SK-MEL-5 (cell line): ENCODE measurements at places on chromosomes 2 and 18.
A peak's percentile ranks its signal among the peaks of the same experiment; 100 is the strongest.

GRCh38 chr2:218244665-218245064, 16.1 kb upstream of the GPBAR1 start:
- no peak for DNase-seq

- no peak for DNase-seq
These were observed 174.8 kb upstream of the COPS8 start for GRCh38 chr2:236910781-236911495.

DNA sequence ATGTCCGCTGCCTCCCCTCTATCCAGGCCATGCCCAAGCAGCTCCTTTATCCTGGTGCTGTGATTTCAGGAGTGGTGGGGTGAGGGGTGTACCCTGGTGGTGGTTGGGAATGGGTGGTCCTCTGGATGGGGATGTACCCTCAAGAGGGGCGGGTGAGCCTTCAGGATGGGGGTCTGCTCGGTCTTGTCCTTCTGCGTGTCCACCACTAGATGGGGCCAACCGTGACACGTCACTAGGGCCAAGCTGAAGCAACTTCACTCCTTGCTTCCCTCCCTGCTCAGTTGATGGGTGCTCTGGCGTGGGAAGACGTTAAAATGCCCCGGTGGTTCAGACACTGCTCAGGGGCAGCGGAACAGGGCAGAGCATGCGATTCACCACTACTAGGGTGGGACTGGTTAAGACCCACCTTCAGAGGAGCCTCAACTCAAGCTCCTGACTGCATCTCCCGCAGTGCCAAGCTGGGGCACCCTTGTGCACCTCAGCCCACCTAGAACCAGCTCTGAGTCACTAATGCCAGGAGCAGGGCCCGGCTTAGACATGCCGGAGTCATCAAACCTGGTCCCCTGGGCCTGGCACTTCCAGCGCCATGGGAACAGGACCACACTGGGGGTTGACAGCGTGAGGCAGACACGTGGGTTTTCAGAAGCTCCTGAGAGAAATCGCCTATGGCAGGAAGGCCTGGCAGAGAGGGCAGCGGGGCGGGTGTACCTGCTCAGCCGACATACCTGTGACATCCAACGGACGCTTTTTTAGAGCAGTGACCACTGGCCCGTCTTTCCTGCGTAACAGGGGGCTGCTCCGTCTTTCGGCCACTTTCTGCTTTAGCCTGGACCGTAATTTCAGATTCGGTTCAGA, 256.7 kb downstream of the HDAC4 start:
- DNase-seq, result peak; percentile 62

DNA sequence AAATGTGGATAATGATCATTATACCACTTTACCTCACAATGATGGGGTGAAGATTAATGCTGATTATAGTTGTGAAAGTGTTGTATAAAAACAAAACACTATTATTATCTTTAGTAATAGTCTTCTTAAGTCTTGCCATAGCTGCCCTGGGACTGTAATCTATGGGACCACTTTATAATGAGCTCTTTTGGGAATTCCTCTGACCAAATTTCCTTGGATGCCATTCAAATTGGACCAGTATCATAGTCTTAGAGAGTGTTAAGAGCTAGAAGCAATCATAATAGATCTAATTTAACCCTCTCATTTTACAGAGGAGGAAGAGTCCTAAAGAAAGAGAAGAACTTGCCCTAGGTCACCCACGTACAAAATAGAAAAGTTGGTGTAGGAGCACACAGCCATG, 457.7 kb upstream of the SLC14A2 start:
- no peak for DNase-seq

DNA sequence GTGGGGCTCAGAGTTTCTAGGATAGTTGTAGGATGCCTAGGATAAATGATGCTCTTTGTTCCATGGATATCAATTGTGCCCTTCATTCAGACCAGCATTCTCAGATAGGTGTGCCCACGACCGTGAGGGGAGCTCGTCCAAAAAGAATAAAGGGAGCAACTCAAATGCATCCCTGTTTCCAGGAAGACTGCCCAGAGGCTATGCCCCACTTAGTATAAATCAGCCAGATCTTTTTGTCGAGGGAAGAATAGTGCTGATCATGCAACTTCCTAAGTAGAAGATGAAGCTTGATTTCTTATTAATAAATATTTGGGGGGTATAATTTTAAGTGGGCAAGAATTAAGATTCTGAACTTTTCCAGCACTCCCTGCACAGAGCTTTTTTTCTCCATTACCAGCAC, 450.2 kb downstream of the ARHGAP15 start:
- DNase-seq, result peak; percentile 67

DNA sequence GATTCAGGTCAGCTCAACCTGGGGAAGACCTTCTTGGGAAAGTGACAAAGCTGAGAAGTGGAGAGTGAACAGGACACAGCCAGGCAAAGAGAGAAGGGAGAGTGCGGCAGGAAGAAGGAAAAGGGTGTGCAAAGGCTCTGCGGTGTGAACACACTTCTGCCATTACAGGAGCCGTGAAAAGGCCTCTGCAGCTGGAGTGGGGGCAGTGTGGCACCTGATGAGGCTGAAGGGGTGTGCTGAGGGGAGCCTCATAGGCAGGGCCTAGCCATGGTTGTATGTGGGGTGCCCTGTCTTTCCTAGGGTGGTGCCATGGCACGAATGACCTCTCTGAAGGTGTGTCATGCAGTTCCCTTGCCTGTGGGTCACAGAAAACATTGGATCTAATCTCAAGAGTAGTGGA, 347.6 kb downstream of the CYRIA start:
- DNase-seq, result no peak

DNA sequence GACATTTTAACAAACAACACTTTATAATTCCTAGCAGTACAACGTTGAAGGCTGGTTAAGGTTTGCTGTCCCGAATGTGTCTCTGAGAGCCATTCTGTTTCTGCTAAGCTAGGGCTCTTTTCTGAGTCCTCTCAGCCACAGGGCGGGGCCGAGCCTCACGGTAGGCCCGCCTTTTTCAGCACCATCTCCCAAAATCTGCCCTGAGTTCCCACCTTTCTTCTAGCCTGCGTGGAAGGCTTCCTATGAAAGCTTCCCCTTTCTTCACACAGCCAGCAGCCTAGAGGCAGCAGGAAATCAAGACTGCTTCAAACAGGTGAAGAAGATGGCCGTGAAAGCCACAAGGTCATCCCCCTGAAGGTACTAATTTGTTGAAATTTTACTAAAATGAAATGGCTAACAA, 255.5 kb downstream of the CDH2 start:
- DNase-seq, result no peak

GRCh38 chr2:98412751-98413458, 31.8 kb upstream of the INPP4A start:
- peak; percentile 76 for DNase-seq

DNA sequence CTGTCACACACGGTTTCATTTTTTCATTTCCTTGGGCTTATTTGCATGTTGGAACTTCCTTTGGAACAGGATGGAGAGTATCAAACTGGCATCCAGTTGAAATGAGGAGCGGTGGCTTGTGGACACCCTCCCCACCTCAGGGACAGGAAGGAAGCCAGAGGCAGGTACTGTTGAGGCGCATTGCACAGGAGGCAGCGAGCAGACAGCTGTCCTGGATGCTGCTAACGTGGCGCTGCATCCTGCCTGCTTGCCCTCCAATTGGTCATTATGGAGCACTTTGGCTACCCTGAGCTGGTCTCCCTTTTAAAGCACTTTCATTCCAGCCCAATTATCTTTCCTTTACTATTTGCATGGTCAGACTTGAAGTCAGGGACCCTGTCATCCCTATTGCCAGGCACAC, 80.7 kb upstream of the ITGA4 start:
- no peak for DNase-seq

- DNase-seq, result no peak
These were observed 534.2 kb downstream of the ZNF804A start for GRCh38 chr2:185132501-185133041.

DNA sequence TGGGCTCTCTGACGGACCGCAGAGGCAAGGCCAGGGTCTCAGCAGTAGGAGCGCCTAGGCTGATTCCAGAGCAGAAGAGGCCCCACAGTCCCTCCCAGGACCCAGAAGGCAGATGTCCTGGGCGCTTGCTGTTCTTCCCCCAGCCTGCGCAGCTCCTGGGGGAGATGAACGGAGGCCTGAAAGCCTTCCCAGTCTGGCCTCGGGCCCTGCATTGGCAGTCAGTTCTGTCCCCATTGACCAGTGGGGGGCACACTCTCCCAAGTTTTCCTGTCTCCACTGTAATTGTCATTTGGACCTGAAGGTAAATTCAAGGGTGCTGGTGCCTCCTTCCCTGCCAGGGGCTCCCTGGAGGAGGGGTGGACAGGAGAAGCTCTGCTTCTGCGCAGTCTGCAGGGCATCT, 345.7 kb downstream of the CYP26B1 start:
- peak; percentile 74 for DNase-seq

- no peak for DNase-seq
These were observed 4.4 kb downstream of the C2orf92 start for GRCh38 chr2:97673915-97674283.

- DNase-seq, result no peak
These were observed 173.6 kb upstream of the RAB6C start for GRCh38 chr2:129805899-129806298.

GRCh38 chr2:23311186-23311585, 73.8 kb upstream of the KLHL29 start:
- DNase-seq, result no peak

DNA sequence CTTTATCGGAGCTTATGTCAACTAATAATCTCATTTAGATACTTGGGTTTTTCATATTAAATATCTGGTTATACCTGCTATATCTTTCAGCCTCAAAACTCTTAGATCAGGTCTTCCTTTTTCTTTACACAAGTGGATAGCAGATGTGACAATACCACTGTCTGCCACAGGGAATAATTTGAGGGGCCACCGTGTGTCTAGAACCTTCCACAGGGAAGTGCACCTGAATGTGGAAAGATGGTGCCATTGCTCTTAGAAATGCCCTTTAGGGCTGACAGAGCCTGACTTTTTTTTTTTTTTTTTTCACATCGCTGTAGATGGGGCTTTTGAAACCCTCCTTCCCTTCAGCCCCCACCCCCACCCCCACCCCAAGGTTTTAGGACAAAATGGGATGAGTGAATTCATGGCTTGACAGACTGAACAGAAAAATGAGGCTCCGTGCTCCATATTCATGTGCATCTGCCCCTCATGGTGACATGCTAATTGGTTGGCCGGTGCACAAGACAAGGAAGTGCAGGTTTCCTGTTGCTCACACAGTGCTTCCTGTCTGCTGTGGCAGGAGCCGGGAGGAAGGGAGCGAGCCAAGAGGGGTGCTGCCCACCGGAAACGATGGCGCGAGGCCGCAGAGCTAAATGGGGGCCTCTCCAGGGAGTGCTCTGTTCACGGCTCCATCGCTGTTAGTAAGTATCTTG, 246.0 kb downstream of the LDLRAD4 start:
- DNase-seq, result no peak

- peak; percentile 6 for DNase-seq
These were observed 51.1 kb downstream of the COLEC12 start for GRCh38 chr18:449374-449773.

DNA sequence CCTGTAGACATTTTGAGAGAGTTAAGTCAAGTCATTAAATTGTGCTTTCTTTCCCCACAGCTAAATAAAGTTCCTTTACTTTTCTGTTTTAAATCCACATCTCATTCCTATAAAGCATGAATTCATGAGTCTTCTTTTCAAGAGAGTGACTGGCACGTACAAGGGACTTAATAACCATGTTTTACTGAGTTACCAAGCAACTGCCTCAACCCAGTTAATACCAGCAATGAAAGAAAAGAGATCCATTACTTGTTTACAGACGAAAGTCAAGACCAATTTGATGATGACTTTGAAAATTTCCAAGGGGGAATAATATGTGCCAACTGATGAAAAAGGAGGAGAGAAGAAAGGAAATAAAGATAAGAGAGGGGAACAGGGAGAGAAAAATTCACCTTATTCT, 1082.5 kb upstream of the GYPC start:
- DNase-seq, result no peak

GRCh38 chr2:62760555-62760954, 55.0 kb downstream of the EHBP1 start:
- no peak for DNase-seq

- no peak for DNase-seq
These were observed 120.5 kb downstream of the PMAIP1 start for GRCh38 chr18:60020107-60020925.

DNA sequence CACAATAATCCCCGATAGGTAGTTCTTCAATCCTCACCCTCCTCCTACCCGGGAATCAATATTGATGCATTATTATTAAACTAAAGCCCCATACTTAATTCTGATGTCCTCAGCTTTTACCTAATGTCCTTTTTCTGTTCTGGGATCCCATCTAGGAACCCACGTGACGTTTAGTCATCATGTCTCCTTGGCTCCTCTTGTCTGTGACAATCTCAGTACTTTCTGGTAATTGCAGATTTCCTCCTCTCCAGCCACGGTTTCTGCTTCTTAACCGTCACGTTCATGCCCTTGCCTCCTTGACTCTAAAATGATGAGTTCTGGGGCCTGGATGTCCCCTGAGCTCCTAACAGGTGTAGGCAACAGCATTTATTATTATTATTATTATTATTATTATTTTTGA, 2.9 kb upstream of the DGKD start:
- no peak for DNase-seq

GRCh38 chr2:60948926-60949579, 67.7 kb downstream of the REL start:
- DNase-seq, result peak; percentile 23

GRCh38 chr18:13253786-13254688, 35.5 kb downstream of the LDLRAD4 start:
- DNase-seq, result no peak

DNA sequence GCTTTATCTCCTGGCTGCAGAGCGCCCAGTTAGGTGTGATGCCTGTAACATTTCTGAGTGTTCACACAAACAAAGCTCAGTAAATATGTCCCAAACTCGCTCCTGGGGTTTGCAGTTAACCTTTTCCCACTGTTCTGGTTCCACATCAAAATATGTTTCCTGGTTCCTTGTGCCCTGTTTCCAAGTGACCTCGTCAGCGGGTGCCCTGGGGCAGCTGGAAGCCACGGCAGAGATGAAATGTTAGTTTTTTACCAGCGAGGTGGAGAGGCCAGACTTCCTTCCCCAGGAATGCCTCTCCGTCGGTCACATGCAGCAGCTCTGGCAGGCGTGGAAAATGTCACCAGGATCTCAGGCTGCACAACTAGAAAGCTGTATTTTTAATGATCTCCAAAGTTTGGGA, 18.2 kb downstream of the NFATC1 start:
- no peak for DNase-seq

- DNase-seq, result no peak
These were observed 67.9 kb downstream of the DGKD start for GRCh38 chr2:233422050-233422639.

DNA sequence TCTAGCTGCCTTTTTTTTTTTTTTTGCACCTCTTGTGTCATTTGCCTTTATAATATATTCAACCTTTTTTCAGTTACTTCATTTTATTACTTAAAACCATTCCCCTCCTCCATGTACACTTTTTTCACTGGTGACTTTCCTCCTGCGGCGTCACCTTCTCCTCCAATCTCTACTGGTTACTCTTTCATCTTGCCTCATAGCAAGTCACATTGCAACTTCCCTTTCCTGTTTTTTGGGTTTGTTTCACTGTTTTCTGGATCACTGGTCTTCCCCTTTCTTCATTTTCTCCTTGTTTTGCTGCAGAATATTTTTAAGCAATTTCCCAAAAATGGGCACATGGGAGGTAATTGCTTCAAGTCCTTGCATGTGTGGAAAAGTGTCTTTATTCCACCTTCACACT, 37.7 kb upstream of the GPR155 start:
- DNase-seq, result no peak
